ENCODE measurements at places on chromosomes 2 and 18.

- DNase-seq, result no peak
These were observed 23.2 kb upstream of the RNF103 start for GRCh38 chr2:86646865-86647264.

- DNase-seq, result peak; percentile 53
These were observed 56.5 kb downstream of the TPGS2 start for GRCh38 chr18:36772241-36772723.

DNA sequence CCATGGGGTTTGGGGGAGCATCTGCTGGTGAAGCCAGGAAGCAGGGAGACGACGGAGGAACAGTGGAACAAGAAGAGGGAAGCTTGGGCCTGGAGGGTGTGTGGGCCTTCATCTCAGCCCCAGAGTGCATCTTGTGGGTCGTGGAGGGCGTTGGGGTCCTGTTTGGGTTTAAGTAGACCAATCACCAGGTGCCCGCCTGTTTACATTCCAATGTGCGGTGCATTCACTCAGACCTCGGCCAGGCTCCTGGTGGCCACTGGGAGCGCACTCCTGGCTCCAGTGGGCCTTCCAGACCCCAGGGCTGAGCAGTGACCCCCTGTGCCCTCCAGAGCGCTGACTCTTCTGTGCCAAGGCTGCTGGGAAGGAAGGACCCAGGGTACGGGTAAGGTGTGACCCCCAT, 293.7 kb downstream of the NDUFA10 start:
- no peak for DNase-seq

DNA sequence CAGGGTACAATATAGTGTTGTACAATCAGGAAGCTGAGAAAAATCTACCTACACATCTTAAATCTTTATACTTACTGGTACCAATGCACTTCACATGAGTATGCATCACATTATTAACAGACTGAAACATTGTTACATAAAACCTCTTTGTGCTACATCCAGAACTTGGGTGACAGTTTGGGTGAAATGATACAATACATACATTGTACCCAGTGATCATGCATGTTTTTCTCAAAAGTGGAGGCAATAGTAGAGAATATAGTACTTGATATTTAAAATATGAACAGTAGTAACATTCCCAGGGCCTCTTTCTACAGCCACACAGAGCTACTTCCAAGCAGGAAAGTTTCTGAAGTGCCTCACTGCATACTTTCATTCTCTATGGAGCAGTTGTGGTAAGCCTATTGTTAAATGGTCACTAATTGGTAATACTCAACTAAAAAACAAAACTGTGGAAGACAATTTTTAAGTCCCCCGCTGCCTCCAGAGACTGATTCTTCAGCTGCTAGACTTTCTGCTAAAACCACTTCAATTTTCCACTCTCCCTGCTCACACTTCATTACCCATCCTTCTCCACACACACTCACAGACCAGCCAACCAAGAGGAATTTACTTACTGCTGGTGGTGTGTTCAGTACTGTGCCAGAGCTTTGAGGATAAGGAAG, 22.9 kb upstream of the GRB14 start:
- DNase-seq, result no peak

DNA sequence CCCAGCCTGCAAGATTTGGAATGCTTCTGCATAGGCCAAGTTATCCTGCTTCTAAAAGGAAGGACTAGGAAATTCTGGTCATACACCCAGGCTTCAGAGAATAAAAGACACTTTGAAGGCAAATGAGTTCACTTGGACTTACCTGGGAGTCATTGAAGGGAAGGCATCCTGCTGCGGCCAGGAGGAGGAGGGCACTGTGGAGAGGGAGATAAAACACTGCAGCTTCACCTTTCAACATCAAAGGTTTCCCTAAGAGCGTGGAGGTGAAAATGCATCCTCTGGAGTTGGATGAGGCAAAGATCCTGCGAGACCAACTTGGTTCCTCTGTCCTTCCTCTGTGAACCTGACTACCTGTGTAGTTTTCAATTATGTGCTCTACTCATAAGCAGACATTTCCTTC, 79.5 kb upstream of the RIOK3 start:
- DNase-seq, result no peak

Data from left renal pelvis (tissue), 4 donors.